Activated T-cell treated with anti-CD3 and anti-CD28 coated beads for 1 hour (primary cell): ENCODE measurements at places on chromosomes 16 and 17.

GRCh38 chr17:68868708-68869107 is 86.5 kb downstream of the ABCA8 start:
- no peak for DNase-seq

DNA sequence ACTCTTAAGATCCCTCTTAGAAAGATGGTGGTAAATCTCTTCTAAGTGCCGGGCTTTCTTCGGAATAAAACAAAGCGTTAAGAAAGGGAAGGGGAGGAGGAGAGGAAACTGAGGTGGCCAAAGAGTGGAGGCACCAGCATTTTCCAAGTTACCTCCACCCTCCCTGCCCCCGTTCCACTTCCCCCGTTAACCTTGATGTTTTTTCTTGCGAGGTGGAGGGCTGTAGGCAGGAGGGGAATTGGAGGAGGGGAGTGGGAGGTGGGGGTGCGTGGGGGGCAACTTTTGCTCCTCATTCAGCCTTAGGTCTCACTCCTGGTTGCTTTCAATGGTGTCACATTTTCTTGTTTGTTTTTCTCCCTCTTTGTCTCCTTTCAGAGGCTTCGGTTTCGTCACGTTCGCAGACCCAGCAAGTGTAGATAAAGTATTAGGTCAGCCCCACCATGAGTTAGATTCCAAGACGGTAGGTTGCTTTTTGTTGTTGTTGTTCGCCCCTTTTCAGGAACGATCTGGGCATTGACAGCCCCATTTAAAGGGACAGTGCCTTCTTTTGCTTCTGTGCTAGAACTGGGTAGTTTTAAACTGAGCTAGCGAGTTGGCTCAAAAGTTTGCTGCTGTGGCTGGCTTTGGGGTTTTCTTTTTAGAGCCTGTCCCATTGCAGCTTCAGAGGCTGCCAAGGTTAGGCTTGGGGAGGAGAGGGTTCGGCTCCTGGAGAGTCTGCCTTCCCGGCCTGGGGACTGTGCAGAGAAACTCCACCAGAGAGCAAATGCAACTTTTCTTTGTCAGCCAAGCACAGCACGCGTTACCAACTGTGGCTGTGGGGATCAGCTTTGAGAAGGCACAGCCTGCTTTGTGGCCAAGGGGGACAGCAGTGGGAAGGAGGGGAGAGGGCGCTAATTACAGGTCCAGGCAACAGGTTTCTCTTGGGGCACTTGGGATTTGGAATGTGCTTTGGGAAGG is 1.9 kb downstream of the MSI2 start:
- DNase-seq: no peak

- DNase-seq: no peak
Observed at GRCh38 chr17:65434251-65434650, 127.2 kb downstream of the AXIN2 start.

GRCh38 chr16:10897134-10897533 is 20.1 kb downstream of the CIITA start:
- DNase-seq: no peak

GRCh38 chr17:67365738-67366192 is 612 bp downstream of the PSMD12 start:
- DNase-seq: no peak

- DNase-seq: no peak
Observed at GRCh38 chr16:89709716-89710432, 8.4 kb upstream of the SPATA2L start.

DNA sequence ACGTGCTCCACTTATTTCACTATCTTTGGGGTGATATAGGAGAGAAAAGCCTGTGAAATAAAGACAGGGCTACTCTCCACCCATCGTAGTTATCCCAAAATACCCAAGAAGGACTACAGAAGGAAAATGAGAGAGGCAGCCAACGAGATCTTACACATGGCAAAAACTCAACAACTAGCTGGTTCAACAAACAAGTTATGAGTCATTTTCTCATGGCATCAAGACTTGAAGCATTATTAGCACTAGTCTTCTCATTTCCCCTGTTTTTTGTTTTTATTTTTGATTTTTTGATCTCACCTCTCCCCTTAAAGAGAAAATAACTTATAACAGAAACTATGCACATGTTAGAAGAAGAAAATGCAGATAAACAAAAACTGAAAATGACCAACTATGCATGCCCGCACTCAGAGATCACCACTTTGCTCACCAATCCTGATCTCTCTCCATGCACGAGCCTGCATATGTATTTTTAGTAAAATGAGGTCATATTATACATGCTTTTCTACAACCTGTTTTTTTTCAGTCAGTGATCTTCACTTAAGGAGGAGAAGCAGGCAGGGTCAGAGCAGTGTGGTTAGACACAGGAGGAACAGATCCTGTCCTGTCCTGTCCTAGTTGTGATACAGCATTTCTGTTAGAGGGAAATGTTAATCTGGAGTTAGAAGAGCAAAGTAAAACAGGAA is 22.8 kb downstream of the FAM117A start:
- no peak for DNase-seq

GRCh38 chr16:46772463-46772862 is 24.3 kb upstream of the MYLK3 start:
- no peak for DNase-seq

- no peak for DNase-seq
Observed at GRCh38 chr17:43418441-43419374, 19.9 kb downstream of the ARL4D start.

GRCh38 chr17:42672038-42672437 is 4.8 kb downstream of the PLEKHH3 start:
- no peak for DNase-seq

DNA sequence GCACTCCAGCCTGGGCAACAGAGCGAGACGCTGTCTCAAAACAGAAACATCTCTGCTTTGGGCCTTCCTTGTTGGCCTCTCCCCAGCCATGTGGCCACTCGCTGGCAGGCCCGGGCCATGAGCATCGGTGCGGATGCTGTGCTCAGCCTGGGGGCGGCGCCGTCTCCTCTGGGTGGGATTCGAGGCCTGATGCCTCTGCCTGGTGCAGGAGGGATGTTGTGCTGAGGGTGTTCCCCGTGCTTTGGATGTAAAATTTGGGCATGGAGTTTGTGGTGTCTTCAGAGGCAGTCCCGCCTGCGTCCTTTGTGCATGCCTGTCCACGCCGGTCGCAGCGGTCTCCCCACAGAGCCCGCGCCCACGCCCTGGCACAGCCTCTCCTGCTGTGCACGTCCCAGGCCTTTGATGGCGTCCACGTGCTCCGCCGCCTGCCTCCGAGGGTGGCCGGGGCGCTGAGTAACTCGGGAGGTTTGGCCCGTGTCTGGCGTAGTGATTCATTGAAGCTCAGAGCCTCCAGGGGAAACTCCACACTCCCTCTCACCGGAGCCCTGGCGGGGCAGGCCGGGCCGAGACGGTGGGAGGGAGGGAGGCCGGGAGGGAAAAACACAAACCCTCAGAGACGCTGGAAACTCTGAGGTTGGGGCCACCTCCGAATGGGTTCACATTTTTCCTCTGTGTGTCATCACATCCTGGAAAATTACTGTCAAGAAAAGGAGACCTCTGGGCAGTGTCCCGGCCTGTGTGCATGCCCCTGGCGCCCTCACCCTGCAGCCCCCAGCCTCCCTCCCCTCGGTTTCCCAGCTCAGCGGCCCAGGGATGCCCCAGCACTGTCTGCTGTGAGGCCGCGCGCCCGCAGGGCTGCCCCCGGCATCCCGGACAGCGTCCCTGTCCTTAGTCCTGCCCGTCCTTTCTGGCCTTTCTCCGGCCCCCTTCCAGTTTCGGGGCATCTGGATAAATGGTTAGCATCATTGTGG is 19.0 kb downstream of the CENPX start:
- no peak for DNase-seq

DNA sequence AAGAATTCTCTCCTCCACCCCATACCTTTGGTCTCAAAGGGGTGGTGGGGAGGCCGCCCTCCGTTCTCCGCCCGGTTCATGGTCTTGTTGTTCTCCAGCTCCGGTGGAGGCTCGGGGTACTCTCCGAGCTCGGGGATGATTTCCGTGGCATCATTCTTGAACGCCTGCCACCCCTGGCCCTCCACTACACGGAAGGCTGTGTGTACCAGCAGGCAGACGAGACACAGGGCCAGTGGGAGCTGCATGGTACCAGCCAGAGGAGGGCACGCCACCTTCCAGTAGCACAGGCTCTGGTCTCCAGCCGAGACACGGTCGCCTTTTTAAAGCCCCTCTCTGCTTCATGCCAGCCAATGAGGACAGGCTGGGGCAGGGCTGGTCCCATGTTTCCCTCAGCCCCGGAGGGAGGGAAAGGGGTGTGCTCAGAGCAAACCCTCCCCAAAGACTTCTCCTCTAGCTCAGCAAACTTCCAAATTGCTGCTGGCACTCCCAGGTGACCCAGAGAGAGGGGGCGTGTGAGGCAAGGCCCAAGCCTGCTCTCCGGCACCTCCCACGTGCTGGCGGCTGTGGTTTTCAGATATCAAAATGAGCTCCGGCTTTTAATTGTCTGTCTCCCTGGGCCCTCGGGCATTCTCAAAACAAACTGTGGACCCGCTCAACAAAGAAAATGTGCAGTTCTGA is at the start of gene SOST:
Gene SOST (minus strand): TSS at position 295 of the 678 bp plus-strand sequence. CDS start 50 bp downstream, at position 245.
- no peak for DNase-seq

DNA sequence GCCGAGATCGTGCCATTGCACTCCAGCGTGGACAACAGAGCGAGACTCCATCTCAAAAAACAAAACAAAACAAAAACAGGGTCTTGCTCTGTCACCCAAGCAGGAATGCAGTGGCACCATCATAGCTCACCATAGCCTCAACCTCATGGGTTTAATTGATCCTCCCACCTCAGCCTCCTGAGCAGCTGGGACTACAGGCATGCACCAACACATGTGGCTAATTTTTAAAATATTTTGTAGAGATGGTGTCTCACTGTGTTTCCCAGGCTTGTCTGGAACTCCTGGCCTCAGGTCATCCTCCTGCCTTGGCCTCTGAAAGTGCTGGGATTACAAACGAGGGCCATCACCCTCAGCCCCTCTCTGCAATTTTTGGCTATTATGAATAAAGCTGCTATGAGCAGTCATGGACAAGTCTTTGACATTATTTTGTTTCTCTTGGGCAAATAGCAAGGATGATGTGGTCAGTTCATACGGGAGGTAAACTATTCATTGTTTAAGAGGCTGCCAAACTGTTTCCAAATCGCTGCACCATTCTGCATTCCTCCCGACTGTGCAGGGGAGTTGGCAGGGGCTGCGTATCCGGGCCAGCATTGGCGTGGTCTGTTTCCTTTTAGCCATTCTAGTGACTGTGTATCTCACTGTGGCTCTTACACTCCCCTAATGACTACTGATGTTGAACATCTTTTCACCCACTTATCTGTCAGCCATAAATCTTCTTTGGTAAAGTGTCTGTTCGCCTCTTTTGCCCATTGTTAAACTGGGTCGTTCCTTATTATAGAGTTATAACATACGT is 21.1 kb downstream of the EIF4A3 start:
- no peak for DNase-seq

- no peak for DNase-seq
Observed at GRCh38 chr16:25018972-25019617, 3.9 kb upstream of the ARHGAP17 start.

DNA sequence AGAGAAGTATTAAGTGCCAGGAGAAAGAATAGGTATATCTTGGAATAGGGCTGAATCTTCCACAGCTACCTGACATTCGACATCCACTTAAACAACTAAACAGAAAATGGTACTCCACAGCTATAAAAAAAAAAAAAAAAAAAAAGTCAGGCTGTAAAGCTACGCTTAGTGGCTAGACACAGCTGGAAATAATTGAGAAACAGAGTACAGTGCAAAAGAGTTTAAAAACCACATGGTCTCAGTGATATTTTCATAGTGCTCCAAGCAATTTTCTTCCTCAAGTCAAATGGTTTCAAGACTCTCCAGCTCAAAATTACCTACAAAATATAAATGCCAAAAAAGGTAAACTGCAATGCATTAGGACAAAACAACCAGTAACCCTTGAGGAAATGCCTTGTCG is 607.1 kb downstream of the KCNJ2 start:
- no peak for DNase-seq

GRCh38 chr16:30533146-30533522 is 1.5 kb downstream of the ZNF747 start:
- DNase-seq: no peak

- no peak for DNase-seq
Observed at GRCh38 chr17:63927464-63928171, 4.5 kb downstream of the CD79B start.

GRCh38 chr17:78748048-78748729 is 33.9 kb downstream of the CYTH1 start:
- no peak for DNase-seq

DNA sequence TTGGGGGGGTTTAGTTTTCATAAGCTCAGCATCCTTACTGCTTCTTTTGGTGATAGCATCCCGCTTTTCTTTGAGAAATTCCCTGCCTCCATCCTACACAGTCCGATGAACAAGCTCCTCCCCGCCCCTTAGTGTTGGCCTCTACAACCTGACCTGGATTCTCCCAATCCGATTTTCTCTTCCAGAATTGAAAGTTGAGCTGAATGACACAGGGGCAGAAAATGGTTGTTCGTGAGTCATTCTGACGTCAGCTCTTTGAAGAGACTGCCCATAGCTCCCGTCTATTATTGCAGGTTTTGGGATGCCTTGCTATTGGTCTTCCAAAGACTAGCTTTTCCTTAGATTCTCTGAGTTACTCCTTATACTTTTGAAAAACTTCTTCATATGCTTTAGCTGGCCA is 279.7 kb downstream of the SLC39A11 start:
- no peak for DNase-seq

DNA sequence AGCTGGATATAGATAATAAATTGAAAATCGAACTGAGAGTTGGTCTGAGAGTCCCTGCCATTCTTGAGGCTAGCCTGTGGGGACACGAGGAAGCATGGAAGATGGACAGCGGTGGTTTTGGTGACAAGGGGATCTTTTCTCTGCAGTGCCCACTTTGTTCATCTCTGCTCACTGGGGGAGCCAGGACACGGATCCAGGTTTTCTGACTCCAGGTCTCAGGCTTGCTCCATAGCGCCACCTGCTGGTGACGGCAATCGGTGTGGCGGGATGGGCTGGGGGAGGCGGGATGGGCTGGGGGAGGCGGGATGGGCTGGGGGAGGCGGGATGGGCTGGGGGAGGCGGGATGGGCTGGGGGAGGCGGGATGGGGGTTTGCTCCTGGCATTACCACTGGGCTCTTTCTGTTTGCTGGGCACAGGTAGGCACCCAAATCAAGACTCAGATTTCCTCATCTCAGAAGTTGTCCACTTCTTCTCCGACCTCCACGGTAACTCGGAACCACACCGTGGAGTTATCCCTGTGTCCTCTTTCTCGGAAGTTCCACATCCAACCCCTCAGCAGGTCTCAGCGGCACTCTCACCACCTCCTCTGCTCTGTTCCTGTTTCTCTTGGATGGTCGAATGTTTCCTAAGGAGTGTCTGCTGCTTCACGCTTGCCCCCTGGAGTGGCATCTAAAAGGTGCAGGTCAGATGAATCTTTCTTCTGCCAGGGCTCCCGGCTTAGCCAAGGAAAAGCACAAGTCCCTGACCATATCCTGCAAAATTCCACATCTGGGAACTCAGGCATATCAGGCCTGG is 142.4 kb downstream of the CYLD start:
- DNase-seq: no peak

DNA sequence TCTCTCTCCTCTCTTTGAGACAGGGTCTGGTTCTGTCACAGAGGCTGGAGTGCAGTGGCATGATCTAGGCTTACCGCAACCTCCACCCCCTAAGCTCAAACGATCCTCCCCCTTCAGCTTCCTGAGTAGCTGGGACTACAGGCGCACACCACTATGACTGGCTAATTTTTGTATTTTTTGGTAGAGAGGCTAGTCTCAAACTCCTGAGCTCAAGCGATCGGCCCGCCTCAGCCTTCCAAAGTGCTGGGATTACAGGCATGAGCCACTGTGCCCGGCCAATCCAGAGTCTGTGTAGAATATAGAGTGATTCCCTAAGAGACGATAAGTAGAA is 65.8 kb upstream of the RPH3AL start:
- no peak for DNase-seq
